ENCODE measurements at places on chromosomes 12 and 14.

DNA sequence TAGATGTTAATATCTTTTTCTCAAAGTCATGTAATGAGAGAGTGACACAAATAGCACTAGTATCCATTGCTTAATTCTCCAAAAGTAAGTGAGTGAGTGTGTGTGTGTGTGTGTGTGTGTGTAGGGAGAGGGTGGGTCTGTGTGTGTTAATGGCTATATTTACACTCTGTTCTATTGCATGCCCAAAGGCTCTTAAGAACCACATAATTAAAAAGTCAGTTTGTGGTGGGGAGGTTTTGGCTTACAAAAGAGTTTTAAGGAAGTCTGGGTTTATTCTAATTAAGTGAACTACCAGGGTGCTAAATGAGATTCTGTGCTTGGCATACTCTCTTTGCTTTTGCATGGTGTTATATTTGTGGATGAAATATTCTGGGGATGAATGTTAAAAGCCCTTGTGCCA is 1897.6 kb upstream of the FLRT2 start:
- DNase-seq, result no peak

DNA sequence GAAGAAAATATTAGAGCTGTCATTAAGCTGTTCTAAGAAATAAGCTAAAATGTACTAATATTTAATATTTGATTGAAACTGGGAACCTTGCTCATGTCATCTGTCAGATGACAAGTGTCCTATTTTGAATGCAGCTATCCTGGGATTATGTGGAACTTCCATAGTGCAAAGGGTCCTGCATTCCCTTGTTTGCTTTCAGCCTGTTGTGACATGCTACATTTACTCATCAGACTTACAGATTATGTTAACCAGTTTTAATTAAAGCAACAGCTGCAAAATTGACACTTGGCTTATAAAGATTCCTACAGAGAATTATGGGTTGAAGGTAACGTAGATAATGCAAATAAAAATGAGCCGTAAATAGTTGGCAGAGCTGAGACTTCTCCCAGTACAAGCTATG is 458.4 kb upstream of the RGS6 start:
- DNase-seq, result no peak

- DNase-seq, result no peak
Observed at GRCh38 chr12:50840809-50841487, 1.8 kb upstream of the TMPRSS12 start.

- no peak for DNase-seq
Observed at GRCh38 chr12:57475271-57476161, 4.2 kb downstream of the ARHGAP9 start.

- DNase-seq, result no peak
Observed at GRCh38 chr12:76143343-76144244, 59.1 kb upstream of the NAP1L1 start.
